ENCODE measurements at places on chromosomes 13 and 19.

GRCh38 chr19:58001895-58002369 is 688 bp downstream of the ZNF606 start:
- DNase-seq, result no peak

DNA sequence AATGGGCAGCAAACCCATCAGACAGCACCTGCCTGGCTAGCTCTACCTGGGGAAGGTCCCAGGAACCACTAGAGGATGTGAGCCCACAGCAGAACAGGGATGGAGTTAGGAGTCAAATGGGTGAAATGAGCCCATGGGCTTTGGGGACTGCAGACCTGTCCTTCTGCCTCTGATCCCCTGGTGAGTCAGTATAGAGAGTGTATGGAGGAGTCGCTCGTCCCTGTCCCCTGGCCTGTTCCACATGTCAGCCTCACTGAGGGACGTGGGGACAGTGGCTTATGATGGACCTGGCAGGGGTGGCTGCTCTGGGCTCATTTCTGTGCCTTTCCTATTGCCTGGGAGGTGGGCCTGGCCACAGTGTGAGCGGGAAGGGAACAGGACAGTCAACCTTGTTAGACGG is 4.0 kb downstream of the CEACAM1 start:
- peak; percentile 42 for DNase-seq

- no peak for DNase-seq
These were observed 216.8 kb downstream of the TM9SF2 start for GRCh38 chr13:99717959-99718674.

- no peak for DNase-seq
These were observed 42.7 kb downstream of the INSR start for GRCh38 chr19:7251494-7251893.

DNA sequence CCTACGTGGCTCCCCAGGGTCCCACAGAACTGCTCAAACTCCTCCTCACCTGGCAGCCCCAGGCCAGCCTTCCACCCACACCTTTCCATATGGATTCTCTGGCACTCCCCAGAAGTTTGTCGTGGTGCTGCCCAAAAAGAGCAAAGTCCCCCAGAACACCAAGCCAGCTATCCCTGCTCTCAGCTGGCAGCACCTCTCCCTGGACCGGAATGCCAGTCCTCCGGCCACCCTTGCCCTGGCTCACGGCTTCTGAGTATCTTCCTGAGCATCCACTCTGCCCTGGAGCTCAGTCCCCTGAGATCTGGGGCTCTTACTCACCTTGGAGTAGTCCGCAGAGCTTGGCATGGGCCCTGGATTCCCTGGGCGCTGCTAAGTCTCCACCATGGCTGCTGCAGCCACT is 166.5 kb upstream of the ZNF507 start:
- no peak for DNase-seq

- DNase-seq, result peak; percentile 60
These were observed 345.3 kb downstream of the TEX29 start for GRCh38 chr13:111665691-111666095.

GRCh38 chr13:109782823-109783431 is 3.5 kb downstream of the IRS2 start:
- no peak for DNase-seq

DNA sequence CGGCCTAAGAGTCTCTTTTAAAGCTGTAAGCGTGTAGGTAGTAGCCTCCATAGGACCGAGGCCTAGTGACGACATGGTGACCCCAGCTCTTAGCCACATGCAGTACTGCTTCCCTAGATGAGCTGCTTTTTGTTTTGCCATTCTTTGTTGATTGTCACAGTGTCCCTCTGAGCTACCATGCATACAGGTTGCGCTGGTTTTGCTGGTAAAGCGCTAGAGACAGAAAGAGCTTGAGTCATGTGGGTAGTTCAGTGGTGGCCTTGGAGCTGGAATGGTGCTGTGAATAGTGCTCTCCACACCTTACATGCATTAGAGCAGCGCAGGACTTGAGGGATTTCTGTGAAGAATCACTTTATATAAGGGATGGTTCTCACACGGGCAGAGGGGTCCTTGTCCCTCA is 5.1 kb downstream of the HNRNPM start:
- no peak for DNase-seq

DNA sequence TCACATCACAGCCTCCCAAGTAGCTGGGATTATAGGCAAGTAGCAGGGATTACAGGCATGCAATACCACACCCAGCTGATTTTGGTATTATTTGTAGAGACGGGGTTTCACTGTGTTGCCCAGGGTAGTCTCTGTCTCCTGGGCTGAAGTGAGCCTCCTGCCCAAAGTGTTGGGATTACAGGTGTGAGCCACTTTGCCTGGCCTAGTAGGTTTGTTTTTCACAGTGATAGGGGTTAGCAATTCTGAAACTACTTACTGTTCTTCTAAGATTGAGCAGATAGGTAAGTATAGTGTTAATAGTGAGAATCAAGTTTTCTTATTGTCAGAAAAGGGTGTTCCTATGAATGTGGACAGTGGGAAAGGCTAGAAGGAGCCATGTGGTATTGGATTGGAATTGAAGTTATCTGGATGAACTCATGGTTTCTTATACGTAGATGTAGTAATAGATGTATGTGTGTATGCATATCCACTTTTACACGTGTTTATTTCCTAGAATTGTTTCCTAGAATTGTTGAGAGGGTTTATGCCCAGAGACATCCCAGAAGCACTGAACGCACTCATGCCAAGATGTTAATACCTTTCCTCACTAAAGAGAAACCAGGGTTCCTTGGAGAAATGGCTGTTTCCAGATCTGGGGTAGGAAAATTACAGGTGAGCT is 49.1 kb downstream of the SAE1 start:
- no peak for DNase-seq

- DNase-seq, result no peak
These were observed 7.2 kb downstream of the KLC3 start for GRCh38 chr19:45347570-45348366.

DNA sequence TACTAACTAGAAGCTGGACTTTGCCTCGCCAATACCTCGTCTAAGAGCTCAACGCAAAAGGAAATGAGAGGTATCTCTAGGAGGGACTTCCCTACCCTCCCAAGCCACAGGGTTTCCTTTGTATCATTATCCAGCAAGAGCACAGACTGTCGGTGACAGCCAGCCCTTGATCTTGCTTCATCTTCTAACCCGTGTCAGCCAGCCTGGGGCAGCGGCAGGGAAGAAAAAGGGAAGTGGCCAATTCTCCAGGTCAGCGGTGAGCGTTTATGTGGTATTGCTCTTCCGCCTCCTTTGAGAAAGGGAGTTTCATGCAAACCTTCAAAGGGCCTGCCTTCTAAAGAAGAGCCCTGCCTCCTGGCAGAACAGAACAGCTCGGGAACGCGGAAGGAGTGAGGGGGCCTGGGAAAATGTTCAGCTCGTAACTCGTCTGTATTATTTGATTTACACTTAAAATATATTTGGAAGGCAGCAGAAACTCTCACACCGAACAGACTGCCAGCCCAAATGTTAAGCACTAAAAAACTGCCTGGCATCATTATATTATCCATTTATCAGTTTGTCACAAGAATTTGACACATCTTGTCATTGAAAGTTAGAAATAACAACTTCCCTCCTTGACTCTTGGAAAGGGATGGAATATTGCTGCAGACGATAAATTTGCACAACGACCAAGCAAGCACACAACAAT is 41.8 kb downstream of the EFNB2 start:
- no peak for DNase-seq

- DNase-seq, result no peak
These were observed 13.7 kb upstream of the FCER2 start for GRCh38 chr19:7715671-7716070.

- DNase-seq, result peak; percentile 44
These were observed 94.1 kb downstream of the ATP11A start for GRCh38 chr13:112783978-112784371.

DNA sequence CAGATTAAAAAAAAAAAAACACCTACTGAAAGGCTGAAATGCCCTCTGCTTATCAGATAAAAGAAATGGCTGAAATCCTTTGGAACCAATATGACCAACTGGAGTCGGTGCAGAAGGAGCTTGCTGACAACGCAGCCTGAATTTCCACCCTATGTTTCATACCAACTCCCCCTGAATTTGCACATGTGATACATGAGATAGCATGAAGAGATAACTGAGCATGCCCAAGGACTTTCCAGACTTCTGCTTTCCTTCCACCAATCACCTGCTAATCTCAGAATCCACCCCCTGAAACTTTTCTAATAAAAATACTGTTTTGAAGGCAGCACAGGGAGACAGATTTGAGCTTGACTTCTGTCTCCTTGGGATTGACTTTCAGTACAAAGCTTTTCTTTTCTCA is 32.2 kb upstream of the WDFY2 start:
- DNase-seq, result no peak

DNA sequence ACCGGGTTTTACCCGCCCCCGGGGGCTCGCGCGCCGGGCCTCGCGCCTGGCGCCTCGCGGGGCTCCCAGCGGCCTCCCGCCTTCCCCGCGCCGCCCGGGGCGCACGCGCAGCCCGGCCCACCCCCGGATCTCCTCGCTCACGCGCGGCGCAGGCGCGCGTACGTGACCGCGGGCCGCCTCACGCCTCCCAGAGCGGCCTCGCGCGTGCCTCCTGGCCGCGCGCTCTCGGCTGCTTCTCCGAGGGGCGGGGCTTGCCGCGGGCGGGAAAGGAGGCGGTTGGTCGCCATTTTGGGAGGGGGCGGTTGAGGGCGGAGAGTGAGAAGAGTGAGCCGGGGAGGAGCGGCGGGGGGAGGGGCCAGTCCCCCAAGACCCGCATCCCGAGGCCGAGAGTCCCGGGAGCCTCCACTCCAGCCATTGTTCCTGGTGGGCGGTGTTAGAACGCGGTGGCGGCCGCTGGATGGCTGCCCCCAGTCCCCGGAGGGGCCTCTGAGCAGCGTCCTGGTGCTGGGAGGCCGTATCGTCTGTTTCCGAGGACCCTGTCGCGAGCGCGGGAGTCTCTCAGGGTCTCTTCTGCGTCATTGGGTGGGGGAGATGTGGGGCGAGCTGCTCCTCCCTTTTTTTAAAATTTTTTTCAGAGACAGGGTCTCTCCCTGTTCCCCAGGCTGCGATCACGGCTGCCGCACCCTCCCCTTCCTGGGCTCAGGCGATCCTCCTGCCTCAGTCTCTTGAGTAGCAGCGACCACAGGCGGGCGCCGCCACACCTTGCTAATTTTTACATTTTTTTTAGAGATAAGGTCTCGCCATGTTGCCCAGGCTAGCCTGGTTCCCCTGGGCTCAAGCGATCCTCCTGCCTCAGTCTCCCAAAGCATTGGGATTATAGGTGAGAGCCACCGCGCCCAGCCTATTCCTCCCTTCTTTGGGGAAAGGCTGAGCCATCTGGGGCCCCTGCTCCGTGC is at the start of gene ZNF541:
Gene ZNF541 (minus strand): TSS at position 78 of the 956 bp plus-strand sequence. CDS start 17,292 bp downstream, outside the sequence.
- no peak for DNase-seq

- DNase-seq, result no peak
These were observed 5.3 kb downstream of the CARS2 start for GRCh38 chr13:110700641-110701040.

- DNase-seq, result no peak
These were observed 36.3 kb downstream of the AP1M1 start for GRCh38 chr19:16233836-16234551.

DNA sequence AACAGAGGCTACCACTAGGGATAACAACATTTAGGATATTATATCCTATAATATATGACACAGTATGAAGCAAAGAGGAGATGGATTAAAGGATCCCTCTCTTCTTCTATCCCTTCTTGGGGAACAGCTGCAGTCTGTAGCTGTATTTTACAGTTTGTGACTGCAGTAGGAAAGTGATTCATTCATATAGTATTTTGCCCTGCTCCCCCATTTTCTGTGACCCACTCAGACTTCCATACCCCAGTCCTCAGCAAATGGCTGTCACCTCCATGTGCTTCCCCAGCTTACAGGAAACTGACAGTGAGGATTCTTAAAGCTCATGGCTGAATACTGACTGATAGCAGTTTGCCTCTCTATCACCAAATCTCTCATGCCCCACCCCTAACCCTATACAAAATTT is 27.5 kb downstream of the MICU2 start:
- no peak for DNase-seq

DNA sequence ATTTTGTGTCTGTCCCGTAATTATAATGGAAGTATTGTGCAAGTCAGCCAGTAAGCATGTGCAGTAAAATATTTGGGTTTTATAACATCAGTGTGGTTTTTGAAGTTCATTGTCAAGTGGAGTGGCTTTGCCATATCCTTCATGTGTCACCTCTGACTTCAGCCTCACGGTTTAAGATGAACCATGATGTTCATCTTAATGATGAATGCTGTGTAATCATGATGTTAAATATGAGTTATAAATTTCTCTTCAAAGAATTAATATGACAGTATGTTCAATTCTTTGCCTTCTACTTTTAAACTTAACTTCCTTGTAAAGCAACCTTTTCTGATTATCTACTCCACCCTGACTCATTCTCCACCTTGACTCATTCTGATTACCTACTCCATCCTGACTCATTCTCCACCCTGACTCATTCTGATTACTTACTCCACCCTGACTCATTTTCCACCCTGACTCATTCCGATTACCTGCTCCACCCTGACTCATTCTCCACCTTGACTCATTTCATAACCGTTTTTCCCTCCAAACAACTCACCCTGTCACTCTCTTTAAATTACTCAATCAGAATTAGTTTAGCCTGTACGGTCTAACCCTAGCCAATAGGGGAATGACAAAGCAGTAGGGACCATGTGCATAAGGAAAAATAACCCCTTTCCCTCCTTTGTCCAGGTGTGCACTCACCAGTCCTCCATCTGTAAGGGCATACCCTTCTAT is 50.3 kb upstream of the ANKRD10 start:
- no peak for DNase-seq

DNA sequence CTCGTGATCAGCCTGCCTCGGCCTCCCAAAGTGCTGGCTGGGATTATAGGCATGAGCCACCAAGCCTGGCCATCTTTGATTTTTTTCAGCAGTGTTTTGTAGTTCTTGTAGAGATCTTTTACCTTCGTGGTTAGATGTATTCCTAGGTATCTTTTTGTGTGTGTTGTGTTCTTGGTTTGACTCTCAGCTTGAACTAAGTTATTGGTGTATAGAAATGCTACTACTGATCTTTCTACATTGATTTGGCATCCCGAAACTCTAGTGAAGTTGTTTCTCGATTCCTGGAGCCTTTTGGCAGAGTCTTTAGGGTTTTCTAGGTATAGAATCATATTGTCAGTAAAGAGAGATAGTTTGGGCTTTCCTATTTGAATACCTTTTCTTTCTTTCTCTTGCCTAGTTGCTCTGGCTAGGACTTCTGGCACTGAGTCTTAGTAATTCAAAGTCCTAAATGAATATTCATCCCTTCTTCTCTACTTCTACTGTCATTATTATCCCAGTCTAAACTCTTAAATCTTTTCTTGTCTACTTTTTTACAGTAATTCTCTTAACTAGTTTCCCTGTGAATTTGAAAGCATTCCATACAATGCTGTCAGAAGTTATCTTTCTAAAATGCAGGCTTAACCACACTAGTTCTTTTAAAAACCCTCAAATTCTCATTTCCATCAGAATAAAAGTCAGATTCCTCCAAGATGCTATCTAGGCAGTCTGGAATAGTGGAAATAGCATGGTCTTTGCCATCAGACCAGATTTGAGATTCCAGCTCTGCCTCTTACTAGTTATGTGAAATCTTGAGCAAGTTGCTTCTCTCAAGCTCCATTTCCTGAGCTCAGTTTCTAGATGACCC is 7.0 kb downstream of the GPR18 start:
- no peak for DNase-seq

- DNase-seq, result no peak
These were observed 423.3 kb downstream of the MZT1 start for GRCh38 chr13:72303941-72304746.

- DNase-seq, result no peak
These were observed 412.7 kb downstream of the LMO7 start for GRCh38 chr13:76048675-76049375.
